HepG2 (cell line): ENCODE measurements at places on chromosomes 7 and 10.

DNA sequence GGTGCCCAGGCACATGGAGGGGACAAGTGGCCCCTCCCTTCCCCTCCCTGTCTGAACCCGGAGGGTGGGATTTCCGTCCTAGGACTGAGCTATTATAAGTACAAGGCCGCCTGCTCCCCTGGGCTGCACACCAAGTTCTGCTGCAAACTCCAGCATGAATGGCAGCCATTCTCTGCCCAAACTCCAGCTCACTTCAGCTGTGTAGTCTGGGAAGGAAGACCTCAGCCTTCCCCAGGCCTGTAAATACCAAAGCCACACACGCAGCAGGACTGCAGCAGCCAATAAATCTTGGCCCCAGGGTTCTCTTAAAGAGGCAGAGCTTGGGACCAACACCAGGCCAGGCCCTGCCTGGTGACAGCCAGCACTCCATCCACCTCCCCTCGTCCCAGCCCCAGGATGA lies 291.3 kb upstream of the ZMIZ1 start:
- DNase-seq, result no peak

- DNase-seq, result no peak
These were observed 98.9 kb downstream of the HERPUD2 start for GRCh38 chr7:35596061-35596460.

DNA sequence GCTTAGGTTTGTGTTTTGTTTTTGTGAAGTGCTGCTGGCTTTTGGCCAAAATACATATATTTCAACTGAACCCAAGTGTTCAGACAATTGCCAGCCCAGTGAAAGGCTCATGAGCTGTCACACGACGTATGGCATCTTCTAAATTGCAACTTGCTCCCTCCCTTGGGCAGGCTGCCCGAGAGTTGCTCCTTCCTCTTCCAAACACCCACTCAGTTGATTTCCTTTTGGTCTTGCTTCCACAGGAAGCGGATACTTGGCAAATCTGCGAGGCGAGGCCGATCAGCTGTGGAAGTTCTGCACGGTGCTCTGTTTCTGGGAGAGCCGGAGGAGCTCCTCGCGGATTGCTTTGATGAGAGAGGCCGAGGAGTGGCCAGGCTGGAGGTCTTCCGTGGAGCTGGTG lies 39.6 kb upstream of the ATP6V0A4 start:
- no peak for DNase-seq

DNA sequence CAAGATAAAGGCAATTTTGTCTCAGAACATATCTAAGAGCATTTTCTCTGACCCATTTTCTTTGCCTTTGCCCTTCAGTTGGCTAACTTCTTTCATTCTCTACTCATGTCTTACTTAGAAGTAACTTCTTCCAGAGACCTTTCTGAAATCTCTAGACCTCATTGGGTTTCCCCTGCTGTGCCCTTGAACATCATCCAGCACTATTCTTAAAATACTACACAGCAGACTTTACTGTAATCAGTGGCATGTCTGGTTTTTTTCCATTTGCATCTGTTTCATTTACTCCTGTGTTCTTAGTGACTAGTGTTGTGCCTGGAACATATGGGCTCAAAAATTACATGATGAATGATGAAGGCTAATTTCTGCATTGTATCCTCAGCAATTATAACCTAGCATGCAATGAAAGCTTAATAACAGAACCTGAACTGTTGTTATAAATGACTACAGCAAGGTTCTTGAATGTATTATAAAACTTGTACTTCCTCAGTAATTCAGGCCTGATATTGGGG lies 301.9 kb downstream of the CDK14 start:
- DNase-seq, result no peak

DNA sequence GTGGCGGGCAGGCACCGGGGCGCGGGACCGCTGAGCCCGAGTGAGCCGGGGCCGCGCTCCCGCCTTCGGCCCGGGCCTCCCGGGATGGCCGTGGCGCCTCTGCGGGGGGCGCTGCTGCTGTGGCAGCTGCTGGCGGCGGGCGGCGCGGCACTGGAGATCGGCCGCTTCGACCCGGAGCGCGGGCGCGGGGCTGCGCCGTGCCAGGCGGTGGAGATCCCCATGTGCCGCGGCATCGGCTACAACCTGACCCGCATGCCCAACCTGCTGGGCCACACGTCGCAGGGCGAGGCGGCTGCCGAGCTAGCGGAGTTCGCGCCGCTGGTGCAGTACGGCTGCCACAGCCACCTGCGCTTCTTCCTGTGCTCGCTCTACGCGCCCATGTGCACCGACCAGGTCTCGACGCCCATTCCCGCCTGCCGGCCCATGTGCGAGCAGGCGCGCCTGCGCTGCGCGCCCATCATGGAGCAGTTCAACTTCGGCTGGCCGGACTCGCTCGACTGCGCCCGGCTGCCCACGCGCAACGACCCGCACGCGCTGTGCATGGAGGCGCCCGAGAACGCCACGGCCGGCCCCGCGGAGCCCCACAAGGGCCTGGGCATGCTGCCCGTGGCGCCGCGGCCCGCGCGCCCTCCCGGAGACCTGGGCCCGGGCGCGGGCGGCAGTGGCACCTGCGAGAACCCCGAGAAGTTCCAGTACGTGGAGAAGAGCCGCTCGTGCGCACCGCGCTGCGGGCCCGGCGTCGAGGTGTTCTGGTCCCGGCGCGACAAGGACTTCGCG lies 534 bp downstream of the FZD9 start:
- no peak for DNase-seq

DNA sequence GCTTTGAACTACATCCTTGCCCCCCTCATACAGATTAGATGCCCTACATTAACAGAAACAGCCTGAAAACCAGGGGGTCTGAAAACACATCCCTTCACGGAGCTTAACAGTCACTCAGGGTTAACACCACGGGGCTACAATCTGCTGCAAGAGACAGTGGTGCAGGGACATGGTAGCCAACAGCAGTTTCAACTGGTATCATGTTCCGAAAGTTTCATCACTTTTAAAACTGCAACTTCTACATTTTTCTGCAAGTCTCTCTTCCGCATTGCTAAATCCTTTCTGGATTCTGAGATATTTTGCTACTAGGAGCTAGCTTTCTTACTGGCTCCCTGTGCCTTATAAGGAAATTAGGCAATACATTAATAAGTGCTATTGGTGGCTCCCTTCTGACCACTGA lies 92.6 kb downstream of the JAZF1 start:
- DNase-seq, result no peak
